SJSA1 (cell line): ENCODE measurements at places on chromosomes 5 and 9.

- no peak for DNase-seq
These were observed 3.0 kb upstream of the TUBB4B start for GRCh38 chr9:137237759-137238726.

DNA sequence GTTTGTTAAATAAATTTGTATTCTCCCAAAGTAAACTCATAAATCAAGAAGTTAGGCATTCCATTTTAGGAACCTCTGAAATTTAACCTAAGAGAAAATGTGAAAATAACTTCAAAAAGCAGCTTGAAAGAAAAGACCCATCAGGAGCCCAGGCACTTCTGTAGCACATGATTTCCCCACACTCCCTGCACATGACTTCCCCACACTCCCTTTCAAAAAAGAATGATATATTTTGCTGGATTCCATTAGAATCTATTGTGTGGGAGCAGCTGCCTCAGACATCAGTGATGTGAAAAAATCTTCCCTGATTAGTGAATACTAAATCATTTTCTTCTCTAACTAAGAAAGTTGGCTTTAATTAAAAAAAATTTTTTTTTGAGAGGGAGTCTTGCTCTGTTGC, 83.3 kb downstream of the GLDC start:
- DNase-seq = no peak

- peak; percentile 28 for DNase-seq
These were observed 38.8 kb downstream of the NSUN2 start for GRCh38 chr5:6594066-6594465.

- DNase-seq = no peak
These were observed 1357.5 kb upstream of the C9orf72 start for GRCh38 chr9:28930766-28931165.

GRCh38 chr9:21465138-21465537, 17.0 kb downstream of the IFNE start:
- no peak for DNase-seq
